ENCODE measurements at places on chromosomes 6 and 20.

DNA sequence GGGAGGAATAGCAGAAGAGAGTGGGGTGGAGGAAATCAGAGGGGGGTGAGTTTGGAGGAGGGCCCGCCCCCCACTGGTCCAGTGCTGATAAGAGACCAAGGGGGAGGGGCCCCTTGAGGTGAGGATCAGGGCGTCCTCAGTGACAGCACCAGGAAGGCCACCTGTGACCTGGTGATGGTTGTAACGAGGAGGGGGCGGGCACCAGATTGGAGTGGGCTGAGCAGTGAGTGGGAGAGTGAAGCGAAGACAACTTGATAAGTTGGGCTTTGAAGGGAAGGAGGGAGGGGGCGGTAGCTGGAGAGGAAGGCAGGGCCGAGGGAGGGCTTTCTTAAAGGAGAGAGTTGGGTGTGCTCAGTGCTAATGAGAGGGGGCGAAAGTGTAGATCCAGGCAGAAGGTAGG lies 30.7 kb downstream of the CDH22 start:
- DNase-seq = no peak

GRCh38 chr6:142387997-142388815 lies 86.4 kb downstream of the ADGRG6 start:
- DNase-seq = no peak

GRCh38 chr6:33273129-33273923 lies 1.5 kb downstream of the RPS18 start:
- no peak for DNase-seq

- no peak for DNase-seq
Measured at GRCh38 chr6:158636778-158637177, 7.8 kb downstream of the DYNLT1 start.

GRCh38 chr6:130907687-130908086 lies 80.5 kb downstream of the SMLR1 start:
- no peak for DNase-seq
